ENCODE measurements at places on chromosomes 11 and 22.

DNA sequence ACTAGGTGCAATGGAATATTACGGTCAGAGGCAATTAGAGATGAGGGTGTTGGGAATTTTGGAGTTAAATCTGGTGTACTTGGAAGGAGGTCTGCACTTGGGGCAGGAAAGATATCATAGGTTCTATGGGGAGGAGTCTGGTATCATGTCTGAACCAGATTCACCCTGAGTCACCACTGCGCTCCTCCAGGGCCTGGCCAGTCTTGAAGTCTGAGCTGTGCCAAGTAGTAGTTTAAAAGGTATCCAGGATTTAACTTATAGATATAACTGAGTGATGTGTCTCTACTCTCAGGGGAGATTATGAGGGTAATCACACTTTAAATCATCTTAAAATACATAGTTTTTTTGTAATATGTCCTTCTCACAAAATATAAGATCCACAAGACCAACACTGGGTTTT is 6.6 kb downstream of the CNGA4 start:
- DNase-seq: no peak

DNA sequence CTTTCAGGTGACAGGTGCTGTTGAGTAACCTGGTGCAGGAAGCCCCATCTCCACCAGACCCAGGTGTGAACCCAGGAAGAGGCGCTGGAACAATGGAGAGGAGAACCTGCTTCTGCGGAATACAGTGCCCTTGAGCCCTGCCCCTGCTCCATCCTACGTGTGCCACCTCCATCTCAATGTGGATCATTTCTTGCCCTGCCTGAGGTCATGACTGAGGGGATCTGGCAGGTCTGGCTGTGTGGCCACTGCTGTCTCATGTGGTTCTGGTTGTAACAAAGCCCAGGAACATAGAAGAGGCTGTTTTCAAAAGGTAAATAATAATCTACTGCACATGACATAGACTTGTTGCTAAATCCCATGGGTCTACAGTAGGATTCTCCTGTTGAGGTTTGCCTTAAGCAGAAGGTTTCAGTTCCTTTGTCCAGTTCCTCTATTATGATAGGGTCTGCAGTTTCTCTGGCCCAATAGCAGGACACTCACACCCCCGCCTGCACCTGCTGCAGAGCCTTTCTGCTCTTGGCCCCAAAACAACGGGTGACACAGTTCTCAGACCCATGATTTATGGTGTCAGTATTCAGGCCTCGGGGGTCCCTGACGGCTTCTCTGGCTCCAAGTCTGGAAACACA is 113.5 kb upstream of the IGLL5 start:
- no peak for DNase-seq

DNA sequence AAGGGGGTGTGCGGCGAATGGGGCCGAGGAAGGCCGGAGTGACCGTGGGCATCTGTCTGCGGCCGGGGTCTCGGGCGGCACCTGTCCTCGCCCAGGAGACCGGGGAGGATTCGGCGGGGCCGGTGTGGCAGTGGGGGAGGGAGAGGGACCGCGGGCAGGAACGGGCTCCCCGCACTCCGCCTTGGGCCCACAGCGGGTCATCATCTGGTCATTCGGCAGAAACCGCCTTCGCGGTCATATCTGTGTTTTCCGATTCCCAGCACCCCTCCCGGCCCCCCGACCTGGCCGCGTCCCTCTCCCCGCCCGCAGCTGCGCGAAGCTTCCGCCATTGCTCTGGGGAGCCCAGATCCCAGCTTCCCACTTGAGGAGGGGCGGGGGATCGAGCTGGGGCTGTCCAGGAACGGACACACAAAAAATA is 824 bp upstream of the CBX6 start:
- no peak for DNase-seq

GRCh38 chr11:77589521-77590193 is at the start of gene AQP11:
AQP11 (plus strand) TSS chr11:77589953; CDS start chr11:77589993, 40 bp downstream.
- peak; percentile 42 for DNase-seq

DNA sequence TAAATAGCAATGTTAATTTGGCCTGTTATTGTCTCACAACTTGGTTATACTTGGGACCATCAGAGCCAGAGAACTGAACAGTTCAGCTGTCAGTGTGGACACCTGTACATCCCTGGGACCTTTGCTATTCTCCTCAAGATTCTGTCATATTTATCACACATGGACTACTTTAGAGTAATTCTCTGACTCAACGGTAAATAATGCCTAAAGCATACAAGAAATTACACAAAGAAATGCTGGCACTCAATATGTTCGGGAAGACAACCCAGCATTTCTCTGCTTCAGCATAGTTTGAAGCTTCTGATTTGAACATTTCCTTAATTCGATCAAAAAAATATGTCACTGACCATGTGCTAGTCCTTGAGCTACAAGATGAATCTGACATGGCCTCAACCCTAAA is 34.6 kb upstream of the MMP13 start:
- DNase-seq: no peak

- DNase-seq: no peak
Observed at GRCh38 chr11:37597776-37598175, 999.7 kb upstream of the RAG2 start.

GRCh38 chr11:12291766-12292165 is 85.6 kb upstream of the PARVA start:
- DNase-seq: no peak

DNA sequence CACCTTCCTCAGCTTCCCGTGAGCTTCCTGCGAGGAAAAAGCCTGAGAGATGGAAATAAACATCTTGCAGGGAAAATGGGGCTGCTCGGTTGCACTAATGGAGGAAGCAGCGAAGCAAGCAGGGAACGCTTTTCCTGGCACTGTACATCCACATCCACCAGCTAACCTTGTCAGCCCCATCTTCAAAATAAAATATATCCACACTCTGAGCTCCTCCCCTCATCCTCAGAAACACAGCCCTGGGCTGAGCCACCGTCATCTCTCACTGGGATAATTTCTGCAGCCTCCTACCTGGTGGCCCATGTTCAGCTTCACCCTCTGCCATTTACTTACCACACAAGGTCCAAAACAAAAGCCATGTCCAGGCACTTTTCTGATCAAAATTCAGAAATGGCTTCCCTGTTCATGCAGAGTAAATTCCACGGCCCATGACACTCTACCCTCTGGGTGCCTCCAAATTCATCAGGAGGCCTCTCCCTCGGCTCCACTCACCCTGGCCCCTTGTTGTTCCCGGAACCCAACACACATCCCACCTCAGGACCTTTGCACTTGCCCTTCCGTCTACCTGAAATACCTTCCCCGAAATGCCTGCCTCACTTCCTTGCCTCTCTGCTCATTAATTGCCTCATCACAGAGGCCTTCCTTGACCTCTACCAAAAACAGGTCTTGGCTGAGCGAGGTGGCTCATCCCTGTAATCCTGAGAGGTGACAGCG is 13.0 kb downstream of the C11orf86 start:
- no peak for DNase-seq
